ENCODE measurements at places on chromosomes 6 and 20.

- no peak for DNase-seq
- no peaks in the 10 kb centered on the region for H3K36me3 ChIP-seq
- H3K27me3 ChIP-seq, result peaks cover 5% of the 10 kb centered on the region
- H3K4me1 ChIP-seq, result no peaks in the 10 kb centered on the region
These were observed 179.0 kb upstream of the MMS22L start for GRCh38 chr6:97462031-97462430.

- peaks cover 4% of the 10 kb centered on the region for H3K4me1 ChIP-seq
- peak overlapping the region; percentile 76 for H3K27ac ChIP-seq
- H3K4me3 ChIP-seq, result peak overlapping the region; percentile 20
These were observed 35.9 kb upstream of the RAB23 start for GRCh38 chr6:57257911-57258541.

DNA sequence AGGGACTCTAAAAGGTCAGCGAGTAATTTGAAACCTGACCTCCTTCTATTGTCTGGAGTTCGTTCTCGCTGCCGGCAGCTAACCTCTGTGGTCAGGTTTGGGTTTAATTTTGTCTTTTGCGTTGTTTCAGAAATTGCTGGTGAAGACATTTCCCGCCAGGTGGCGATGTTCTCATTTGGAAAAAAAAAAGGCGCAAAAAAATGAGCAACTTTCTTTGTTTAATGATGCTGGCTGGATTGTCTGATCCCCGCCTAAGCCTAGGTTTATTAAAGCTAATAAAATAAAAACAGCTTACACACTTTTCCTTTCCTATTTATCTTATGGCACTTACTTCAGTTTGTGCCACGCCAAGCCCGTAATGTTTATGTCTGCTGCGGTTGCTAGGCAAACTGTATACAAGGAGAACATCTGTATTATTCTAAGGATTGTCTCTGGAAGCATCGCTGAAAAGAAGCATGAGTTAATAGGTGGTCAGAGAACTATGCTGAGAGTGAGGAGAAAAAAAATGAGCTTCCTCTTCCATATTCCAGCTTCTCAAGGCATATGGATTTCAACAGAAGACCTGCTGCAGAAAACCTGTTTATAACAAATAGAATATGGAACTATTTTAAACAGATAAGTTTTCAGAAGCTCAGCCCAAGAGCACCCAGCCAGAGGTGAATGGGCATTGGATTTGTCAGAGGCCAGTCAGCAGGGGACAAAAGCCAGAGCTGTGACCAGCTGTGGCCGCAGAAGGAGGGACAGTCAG, 205.7 kb downstream of the DOK5 start:
- peaks cover 3% of the 10 kb centered on the region for H3K4me1 ChIP-seq
- no peak overlapping the region for H3K4me3 ChIP-seq
- DNase-seq, result no peak

GRCh38 chr6:168908166-168908565, 345.5 kb downstream of the THBS2 start:
- H3K27me3 ChIP-seq, result peaks cover 38% of the 10 kb centered on the region
- no peak overlapping the region for H3K4me3 ChIP-seq
- no peaks in the 10 kb centered on the region for H3K36me3 ChIP-seq
- no peak for DNase-seq
- H3K4me1 ChIP-seq, result no peaks in the 10 kb centered on the region
- no peak overlapping the region for H3K27ac ChIP-seq

GRCh38 chr20:21725892-21726291, 20.4 kb downstream of the PAX1 start:
- H3K4me3 ChIP-seq, result no peak overlapping the region
- H3K36me3 ChIP-seq, result no peaks in the 10 kb centered on the region
- no peak for DNase-seq
- peaks cover 13% of the 10 kb centered on the region for H3K27me3 ChIP-seq
- no peaks in the 10 kb centered on the region for H3K4me1 ChIP-seq

GRCh38 chr6:414447-414846, 22.9 kb downstream of the IRF4 start:
- peaks cover 42% of the 10 kb centered on the region for H3K27me3 ChIP-seq
- H3K4me3 ChIP-seq, result no peak overlapping the region
- DNase-seq, result no peak
- no peaks in the 10 kb centered on the region for H3K36me3 ChIP-seq
